ENCODE measurements at places on chromosomes 5 and 9. TPM values are rescaled to one million over a fixed set of nuclear protein-coding genes. Genes with fewer than 3 reads are reported as not detected.

The LAMC3 gene
- 2.1 TPM for polyA plus RNA-seq

The MEIKIN gene
- polyA plus RNA-seq = not detected

GRCh38 chr9:113564498-113565237 lies 101.1 kb downstream of the RGS3 start:
- DNase-seq = no peak

- no peak for DNase-seq
These were observed 5.5 kb upstream of the SET start for GRCh38 chr9:128683340-128684064.

- DNase-seq = peak; percentile 74
These were observed 27.1 kb upstream of the SLC6A19 start for GRCh38 chr5:1174122-1174936.

The ELL2 gene
- polyA plus RNA-seq = 4.4 TPM

The CDKN2A gene
- not detected for polyA plus RNA-seq

DNA sequence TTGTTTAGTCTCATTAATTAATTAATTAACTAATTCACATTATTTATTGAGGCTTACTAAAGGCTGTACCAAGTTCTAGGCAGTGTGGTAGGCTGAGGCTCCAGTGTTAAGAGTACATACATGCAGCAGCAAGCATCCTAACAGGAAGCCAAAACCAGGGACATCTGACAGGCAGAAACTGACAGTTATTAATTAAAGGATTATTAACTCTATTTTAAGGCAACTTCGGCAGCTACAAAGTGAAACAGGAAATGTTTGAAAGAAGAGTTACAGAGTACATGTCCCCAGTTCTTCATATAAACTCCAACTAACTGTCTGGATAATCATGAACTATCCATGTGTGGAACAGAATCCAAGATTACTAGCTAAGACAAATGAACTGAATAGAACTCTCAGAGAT lies 39.3 kb upstream of the GABRB2 start:
- DNase-seq = no peak

GRCh38 chr5:181173420-181174342 lies 26.3 kb downstream of the OR2V2 start:
- DNase-seq = no peak

The IRX1 gene
- polyA plus RNA-seq = 1.3 TPM

GRCh38 chr9:135885100-135885853 lies 22.1 kb downstream of the CAMSAP1 start:
- DNase-seq = no peak

DNA sequence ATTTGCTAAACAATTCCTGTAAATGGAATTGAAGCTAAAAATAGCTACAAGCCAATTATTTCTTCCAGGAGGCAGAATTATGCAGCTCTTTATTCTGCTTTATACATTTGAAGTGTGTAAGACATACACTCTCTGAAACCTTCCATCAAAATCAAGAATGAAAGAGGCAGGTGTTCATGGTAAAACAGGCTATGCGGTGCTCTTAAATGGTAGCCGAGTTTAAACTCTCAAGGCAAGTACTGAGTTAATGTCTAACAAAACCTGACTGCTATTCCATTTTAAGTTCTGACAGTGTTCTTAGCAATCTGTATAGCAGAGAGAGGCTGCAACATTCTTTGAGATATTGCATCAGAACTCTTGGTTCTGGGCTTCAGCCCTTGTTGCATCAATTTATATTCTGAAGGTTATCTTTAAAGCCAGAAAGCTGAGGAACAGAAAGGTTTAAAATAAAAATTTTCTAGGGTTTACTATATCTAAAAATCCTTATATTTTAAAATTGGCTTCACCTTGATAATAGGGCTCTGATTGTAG lies 248.3 kb upstream of the CCNG1 start:
- DNase-seq = no peak

The LHX6 gene
- polyA plus RNA-seq = 4.4 TPM
